ENCODE measurements at places on chromosomes 2 and 18.

- no peak for DNase-seq
Observed at GRCh38 chr18:23135550-23136325, 453 bp downstream of the CABLES1 start.

DNA sequence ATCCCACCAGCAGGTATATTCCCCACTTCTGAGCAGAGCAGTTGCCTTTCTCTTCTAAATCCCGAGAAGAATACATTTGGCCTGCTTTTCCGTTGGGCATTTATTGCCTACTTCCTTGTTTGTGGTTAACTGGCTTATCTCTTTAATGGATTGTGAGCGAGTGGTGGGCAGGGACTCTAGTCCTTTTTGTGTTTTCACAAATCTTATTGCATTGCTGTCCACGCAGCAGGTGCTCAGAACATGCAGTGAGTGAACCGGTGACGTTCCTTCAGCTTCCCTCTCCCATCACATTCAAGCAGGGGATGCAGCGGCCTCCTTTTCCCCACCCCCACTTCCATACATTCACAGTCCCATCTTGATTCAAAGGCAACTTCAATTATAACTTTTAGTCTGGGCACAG lies 28.9 kb upstream of the GAREM2 start:
- no peak for DNase-seq

GRCh38 chr2:55876429-55877086 lies 47.0 kb downstream of the EFEMP1 start:
- no peak for DNase-seq

GRCh38 chr2:3867469-3867868 lies 164.1 kb downstream of the DCDC2C start:
- no peak for DNase-seq

- no peak for DNase-seq
Observed at GRCh38 chr2:175158894-175159293, 9.1 kb downstream of the ATF2 start.

GRCh38 chr2:98772536-98772935 lies 41.6 kb upstream of the MGAT4A start:
- DNase-seq, result no peak

DNA sequence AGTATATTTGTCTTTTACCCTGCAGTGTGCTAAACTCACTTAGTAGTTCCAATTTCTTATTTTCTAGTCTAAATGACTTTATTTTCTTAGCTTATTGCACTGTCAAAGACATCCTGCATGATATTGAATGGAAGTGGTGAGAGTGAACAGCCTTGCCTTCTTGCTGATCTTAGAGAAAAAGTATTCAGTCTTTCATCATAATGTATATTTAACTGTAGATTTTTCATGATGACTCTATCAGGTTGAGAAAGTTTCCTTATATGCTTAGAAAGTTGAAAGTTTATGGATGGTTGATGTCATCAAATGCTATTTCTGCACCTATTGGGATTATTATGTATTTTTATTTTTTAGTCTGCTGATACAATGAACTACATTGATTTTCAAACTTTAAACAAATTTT lies 21.3 kb upstream of the COL3A1 start:
- no peak for DNase-seq

DNA sequence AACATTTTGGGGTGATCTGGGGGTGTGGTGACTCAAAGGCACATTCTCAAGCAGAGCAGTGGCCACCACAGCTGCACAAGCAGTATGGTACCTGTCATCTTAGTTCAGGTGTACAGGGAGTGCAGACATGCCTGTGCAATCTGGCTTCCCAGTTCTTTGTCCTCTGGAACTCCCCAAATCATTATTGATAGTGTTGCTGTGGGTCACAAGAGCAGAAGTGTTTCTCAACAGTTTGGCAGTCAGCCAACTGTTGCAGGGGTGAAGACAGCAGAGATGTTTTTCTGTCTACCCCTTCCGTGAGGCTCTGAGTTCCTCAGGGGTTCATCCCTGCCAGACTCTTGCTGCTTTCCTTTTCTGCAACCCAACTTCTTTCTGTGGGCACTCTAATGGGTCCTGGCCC lies 206.5 kb upstream of the ZSWIM2 start:
- no peak for DNase-seq

DNA sequence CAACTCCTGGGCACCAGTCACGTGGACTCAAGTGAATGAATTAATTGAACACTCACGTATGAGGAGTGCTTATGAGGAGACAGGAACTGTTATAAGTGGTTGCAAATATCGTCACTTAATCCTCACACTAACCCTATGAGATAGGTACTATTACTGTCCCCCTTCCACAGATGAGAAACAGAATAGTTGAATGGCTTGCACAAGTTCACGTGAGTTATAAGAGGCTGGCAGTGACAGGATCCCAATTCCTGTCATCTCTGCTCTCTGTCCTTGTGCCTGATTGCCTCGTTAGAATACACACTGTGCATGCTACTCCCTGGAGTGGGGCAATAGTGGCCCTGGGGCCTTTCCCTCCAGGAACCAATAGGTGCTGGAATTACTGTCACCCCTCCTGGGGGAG lies 253.5 kb downstream of the DYSF start:
- no peak for DNase-seq

DNA sequence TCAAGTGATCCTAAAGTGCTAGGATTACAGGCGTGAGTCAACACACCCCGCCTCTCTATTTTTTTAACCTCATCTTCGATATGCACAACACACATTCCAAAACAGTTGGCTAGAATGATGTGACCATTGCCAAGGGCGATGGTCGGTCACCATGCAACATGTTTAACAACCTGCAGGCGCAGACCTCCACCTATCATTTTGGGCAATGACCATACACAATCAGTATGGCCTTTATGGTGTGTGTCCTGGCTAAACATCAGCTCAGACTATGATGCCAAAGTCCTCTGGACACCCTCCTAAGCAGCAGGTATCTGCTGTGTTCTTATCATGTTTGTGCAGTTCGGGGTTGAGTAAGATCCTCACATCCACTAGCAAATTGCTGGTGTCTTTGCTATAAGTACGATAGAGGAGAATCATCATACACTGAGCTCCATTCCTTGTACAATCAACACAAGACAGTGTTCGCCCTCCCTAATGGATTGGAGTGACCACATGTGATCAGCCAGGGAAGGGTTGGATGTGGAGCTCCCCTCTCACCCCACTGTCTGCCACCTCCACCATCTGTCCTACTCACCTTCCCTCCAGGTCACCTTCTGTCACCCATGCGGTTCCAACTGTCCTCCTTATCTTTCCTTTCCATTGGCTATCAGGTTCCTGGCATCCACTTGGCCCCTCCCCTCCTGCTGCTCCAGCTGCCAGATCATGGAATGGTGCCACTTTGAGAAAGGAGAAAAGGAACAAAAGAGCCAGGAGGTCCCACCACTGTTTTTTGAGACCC lies 7.9 kb upstream of the RNF152 start:
- DNase-seq, result no peak

GRCh38 chr18:77619525-77619924 lies 369.9 kb downstream of the GALR1 start:
- DNase-seq, result no peak

GRCh38 chr2:202171241-202171825 lies 67.1 kb downstream of the SUMO1 start:
- no peak for DNase-seq

GRCh38 chr2:23660237-23660636 lies 266.7 kb downstream of the ATAD2B start:
- DNase-seq, result no peak

DNA sequence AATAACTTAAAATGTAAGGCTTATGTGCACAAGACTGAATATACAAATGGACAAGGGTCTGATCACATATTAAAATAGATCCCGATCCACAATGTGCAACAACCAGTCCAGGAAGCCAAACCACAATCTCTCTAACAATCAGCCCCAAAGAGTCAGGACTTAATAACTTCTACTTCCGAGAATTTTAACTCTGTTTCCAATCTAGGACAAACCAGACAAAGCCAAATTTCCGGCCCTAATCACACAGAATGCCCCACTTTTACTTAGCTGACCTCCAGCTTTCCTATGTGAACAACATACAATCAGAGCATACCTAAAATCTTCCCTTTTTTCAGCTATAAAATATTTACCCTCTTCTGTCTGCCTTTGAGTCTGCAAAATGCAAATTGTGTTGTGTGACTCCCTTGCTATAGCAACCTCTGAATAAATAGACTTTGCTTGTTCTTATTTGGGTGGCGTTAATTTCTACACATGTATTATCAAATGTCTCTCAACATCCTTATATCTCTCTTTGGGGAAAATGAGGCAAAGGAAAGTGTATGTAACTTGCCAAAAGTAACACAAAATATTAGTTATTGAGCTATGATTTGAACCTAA lies 381.9 kb upstream of the MC4R start:
- DNase-seq, result no peak

DNA sequence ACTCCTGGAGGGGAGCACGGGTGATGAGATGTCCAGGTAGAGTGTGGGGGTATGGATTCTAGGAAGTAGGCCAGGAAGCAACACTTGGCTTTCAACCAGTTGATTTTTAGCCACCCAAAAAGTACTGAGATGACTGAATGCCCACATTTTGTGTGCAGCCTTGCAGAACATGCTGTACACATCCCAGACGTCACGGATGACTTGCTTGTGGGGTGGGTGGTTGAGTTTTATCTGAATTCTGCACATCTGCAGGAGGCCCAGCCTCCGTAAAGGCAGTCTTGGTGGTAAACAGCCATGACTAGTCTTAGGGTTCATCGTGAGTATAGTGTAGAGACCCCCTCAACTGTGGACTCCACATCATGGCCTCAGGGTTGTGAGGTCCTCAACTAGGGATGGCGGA lies 53.3 kb upstream of the CCDC195 start:
- no peak for DNase-seq

GRCh38 chr2:75142081-75142480 lies 57.2 kb downstream of the TACR1 start:
- DNase-seq, result no peak

DNA sequence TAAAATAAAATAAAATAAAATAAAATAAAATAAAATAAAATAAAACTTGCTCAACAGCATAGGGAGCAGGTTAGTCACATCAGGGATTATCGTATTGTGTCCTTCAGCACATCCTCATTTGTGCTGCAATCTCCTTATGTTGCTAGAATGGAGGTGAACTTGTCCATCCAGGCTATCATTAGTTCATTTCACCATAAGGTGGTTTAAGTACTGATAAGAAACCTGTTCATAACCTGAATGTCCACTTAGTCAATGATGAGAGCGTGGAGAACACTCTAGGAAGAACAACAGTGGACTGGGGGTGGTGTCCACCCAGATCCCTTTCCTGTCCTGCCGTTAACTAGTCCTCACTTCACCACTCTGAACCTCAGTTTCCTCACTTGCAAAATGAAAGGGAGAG lies 21.9 kb downstream of the DHRS9 start:
- DNase-seq, result no peak

GRCh38 chr18:46378864-46379207 lies 274.7 kb downstream of the HAUS1 start:
- DNase-seq, result no peak

DNA sequence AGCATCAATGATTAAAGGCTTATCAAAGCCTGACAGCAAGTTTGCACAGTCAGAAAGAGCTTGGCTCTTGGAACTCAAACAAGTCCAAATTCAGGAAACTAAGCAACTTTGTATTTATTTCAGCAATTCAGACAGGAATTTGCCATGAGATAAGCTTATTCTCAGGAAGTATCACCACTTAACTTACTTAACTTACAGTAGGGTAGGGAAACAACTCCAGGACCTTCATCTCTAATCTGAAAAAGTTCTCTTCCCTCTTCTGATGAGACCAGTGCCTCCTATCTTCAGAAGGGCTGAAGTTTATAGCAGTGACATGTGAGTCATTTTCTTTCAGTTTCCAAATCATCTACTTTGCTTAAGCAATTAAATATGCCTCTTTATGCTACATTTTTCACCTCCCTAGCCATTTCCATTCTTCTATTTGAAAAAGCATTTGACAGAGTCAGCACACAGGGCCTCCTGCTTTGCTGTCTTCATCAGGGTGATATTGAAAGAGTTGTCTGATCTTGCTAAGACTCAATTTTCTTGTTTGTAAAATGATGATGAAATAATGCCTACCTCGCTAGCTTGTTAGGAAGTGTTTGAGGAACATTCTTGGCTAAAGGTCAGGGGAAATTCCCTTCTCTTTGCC lies 389.5 kb downstream of the RND3 start:
- no peak for DNase-seq

DNA sequence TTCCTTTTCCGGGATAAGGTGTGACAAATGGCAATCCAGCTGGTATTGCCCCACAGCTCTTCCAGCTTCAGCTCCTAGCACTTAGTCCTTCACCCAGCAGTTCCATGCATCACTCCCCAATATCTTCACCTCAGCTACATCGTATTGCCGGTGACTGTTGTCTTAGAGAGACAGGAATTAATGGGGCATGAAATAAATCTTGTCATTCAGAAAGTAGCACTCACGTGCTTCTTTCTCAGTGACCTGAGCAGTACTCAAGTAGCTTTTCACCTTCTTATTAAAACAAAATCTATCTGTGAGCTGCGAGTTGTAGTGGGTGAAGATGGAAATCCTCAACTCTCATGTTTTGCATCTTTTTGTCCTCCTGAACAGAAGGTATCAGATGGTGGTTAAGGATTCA lies 72.8 kb downstream of the PTH2R start:
- DNase-seq, result no peak

GRCh38 chr2:11196246-11196645 lies 41.0 kb downstream of the SLC66A3 start:
- DNase-seq, result no peak

DNA sequence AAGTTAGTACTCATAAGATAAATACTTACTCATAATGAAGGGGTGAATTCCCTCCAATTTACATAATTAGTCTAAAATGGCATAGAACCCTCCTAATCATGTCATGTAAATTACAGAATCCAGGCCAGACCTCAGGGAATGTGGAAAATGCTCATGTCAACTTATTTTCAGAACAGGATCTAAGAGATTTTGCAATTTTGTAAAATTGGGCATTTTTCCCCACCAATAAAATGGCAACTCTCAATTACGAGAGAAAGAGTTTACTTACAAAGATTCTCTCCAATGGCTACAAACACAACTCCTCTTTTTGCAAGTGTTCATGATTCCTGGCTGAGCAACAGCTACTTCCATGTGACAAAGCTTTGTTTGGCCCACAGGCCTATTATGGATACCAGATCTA lies 33.8 kb upstream of the SP5 start:
- DNase-seq, result no peak

GRCh38 chr2:118786746-118787145 lies 60.7 kb downstream of the EN1 start:
- DNase-seq, result no peak

- DNase-seq, result no peak
Observed at GRCh38 chr2:110657724-110658305, 20.0 kb downstream of the BUB1 start.

Data from NCI-H1048 (cell line).